Activated CD4-positive, alpha-beta memory T cell treated with anti-CD3 and anti-CD28 coated beads for 36 hours (primary cell): ENCODE measurements at places on chromosomes 16 and 17. TPM values are rescaled to one million over a fixed set of nuclear protein-coding genes. Genes with fewer than 3 reads are reported as not detected.

DNA sequence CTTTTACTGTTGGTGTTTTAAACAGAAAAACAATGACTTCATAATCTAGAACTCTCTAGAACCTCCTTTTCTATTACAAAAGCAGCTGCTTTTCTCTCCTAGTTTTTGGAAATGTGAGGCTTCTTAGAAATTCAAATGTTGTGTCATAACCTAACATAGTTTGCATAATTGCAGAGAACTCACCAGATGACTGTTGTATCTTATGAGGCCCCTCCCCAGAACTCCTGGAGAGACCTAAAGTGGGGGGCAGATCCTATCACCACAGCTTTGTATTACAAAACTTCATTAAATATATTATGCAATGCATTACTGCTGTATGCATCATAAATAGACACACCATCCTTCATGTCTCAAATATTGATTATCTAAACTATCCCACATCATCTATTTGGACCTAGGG, 538.7 kb upstream of the HSBP1 start:
- no peak overlapping the region for H3K27ac ChIP-seq
- no peaks in the 10 kb centered on the region for H3K36me3 ChIP-seq
- H3K4me3 ChIP-seq = no peak overlapping the region
- no peaks in the 10 kb centered on the region for H3K4me1 ChIP-seq

GRCh38 chr17:63425483-63425882, 20.6 kb downstream of the CYB561 start:
- no peaks in the 10 kb centered on the region for H3K36me3 ChIP-seq
- H3K4me1 ChIP-seq = peaks cover 33% of the 10 kb centered on the region
- H3K27me3 ChIP-seq = no peaks in the 10 kb centered on the region
- no peak overlapping the region for H3K4me3 ChIP-seq

- H3K4me1 ChIP-seq = peaks cover 37% of the 10 kb centered on the region
- no peak overlapping the region for H3K27ac ChIP-seq
- peak; percentile 92 for DNase-seq
- no peaks in the 10 kb centered on the region for H3K27me3 ChIP-seq
- peaks cover 26% of the 10 kb centered on the region for H3K36me3 ChIP-seq
Measured at GRCh38 chr16:2003827-2004641, 5.6 kb downstream of the ZNF598 start.

- DNase-seq = no peak
- no peak overlapping the region for H3K4me3 ChIP-seq
- peaks cover 6% of the 10 kb centered on the region for H3K27me3 ChIP-seq
Measured at GRCh38 chr16:66444049-66444481, 17.0 kb downstream of the BEAN1 start.

The CIITA gene
- total RNA-seq = 3.2 TPM

DNA sequence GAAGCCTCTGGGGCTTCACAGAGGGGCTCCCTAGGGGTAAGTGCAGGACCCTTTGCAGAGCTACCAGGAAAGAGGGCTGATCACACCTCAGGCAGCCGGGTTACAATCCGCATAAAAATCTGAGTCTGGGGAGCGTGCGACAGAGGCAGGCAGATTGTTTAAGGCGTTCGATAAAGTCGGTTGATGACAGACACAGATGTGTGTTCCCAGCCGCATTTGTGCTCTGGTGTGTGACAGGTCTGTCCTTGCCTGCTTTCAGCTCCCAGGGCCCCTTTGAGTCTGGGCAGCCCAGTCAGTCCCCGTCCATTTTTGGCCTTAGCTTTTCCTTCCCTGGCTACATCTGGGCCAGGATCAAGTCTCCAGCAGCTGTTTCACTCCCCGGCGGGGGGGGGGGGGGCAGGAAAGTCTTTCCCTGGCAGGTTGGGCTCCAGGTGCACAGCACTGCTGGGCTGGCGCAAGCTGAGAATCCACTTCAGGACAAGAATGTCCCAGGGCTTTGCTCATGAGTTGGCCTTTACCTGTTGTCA, 1.3 kb upstream of the ZACN start:
- H3K27me3 ChIP-seq = peaks cover 38% of the 10 kb centered on the region
- peaks cover 4% of the 10 kb centered on the region for H3K36me3 ChIP-seq
- no peak overlapping the region for H3K4me3 ChIP-seq

DNA sequence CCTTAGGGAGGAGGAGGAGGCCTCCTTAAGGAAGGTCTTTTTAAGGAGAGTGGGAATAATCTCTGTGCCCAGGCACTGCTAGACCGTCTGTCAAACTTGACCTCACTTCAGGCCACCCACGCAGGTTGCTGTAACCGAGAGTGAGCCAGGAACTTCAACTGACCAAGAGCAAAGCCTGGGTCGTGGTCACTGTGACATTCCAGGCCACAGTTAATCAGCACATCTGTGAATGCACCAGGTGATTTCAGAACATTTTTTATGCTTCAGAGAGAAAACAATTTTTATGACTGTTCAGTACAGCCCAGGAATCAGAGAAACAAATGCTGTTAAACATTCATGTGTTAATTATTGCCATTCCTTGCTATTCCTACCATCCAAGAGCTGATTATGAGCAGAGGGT, 226.6 kb upstream of the ASIC2 start:
- H3K4me1 ChIP-seq = no peaks in the 10 kb centered on the region
- no peaks in the 10 kb centered on the region for H3K27me3 ChIP-seq
- no peak overlapping the region for H3K27ac ChIP-seq
- no peak overlapping the region for H3K4me3 ChIP-seq
- H3K36me3 ChIP-seq = no peaks in the 10 kb centered on the region
